ENCODE measurements at places on chromosomes 13 and 19. TPM values are rescaled to one million over a fixed set of nuclear protein-coding genes. Genes with fewer than 3 reads are reported as not detected.

Gene ZNF552
- total RNA-seq, result 6.0 TPM

Gene SOX1
- not detected for total RNA-seq

Gene FAM124A
- total RNA-seq, result 2.0 TPM

Gene CYP4F12
- 2.0 TPM for total RNA-seq

Gene LILRB5
- total RNA-seq, result not detected

Gene SYNGR4
- 4.6 TPM for total RNA-seq

Gene CGB1
- not detected for total RNA-seq

Gene DPRX
- not detected for total RNA-seq

Gene ARHGEF7
- total RNA-seq, result 20.2 TPM

Gene CTXN1
- total RNA-seq, result 21.5 TPM

Gene MEF2B
- 1.4 TPM for total RNA-seq

Gene WTIP
- total RNA-seq, result 38.6 TPM

Gene ZNF492
- not detected for total RNA-seq

Gene ZNF628
- 5.2 TPM for total RNA-seq

Gene TEX29
- not detected for total RNA-seq

Gene ANKRD27
- total RNA-seq, result 33.7 TPM

Gene TNFSF11
- total RNA-seq, result not detected

Gene GPR108
- total RNA-seq, result 30.2 TPM

Gene RXFP2
- total RNA-seq, result not detected
